CD4-positive, CD25-positive, alpha-beta regulatory T cell (primary cell): ENCODE measurements at places on chromosomes 2 and 18.

- DNase-seq: no peak
Measured at GRCh38 chr18:79241755-79242154, 154.0 kb upstream of the NFATC1 start.

GRCh38 chr2:170163411-170164065 lies 14.4 kb upstream of the MYO3B start:
- DNase-seq: no peak

- no peak for DNase-seq
Measured at GRCh38 chr18:959854-960253, 55.2 kb downstream of the ADCYAP1 start.

DNA sequence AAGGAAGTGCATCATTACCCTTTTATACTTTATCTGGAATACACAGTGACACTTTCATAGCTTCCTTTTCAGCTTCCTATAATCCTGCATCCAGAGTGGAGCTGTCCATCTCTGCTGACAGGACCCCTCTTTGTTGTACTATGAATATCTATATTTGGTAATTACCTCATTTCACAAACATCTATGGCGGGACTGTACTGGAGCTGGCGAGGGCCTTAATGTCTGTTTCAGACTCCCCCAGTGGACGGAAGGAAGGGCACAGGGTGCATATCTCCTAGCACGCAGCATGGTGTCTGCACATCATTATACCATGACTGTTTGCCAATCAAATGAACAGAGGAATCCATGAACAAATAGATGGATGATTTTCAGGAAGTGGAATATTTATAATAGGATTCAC lies 142.3 kb downstream of the SOX11 start:
- no peak for DNase-seq

GRCh38 chr2:120773186-120773800 lies 37.6 kb downstream of the GLI2 start:
- no peak for DNase-seq

- DNase-seq: no peak
Measured at GRCh38 chr18:24497031-24497754, 36.8 kb downstream of the HRH4 start.

- no peak for DNase-seq
Measured at GRCh38 chr2:677959-678550, 849 bp upstream of the TMEM18 start.

DNA sequence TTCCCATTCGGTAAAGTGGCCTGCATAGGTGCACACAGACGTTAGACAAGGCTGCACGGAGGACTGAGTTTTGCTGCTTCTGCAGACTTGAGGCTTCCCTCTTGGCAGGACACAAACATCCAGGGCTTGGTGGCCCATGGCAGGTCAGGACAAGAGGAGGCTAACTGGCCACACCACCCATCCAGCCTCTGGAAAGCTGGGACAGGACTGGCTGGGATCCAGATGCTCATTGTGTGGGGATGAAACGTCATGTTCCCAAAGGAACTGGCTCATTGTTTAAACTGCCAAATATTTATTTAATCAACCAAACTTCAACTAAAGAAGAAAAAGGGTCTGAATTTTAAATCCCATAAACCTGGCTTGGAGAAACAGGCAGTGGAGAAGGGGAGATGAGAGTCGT lies 239.1 kb upstream of the EPAS1 start:
- DNase-seq: no peak
